ENCODE measurements at places on chromosomes 1 and 21.

DNA sequence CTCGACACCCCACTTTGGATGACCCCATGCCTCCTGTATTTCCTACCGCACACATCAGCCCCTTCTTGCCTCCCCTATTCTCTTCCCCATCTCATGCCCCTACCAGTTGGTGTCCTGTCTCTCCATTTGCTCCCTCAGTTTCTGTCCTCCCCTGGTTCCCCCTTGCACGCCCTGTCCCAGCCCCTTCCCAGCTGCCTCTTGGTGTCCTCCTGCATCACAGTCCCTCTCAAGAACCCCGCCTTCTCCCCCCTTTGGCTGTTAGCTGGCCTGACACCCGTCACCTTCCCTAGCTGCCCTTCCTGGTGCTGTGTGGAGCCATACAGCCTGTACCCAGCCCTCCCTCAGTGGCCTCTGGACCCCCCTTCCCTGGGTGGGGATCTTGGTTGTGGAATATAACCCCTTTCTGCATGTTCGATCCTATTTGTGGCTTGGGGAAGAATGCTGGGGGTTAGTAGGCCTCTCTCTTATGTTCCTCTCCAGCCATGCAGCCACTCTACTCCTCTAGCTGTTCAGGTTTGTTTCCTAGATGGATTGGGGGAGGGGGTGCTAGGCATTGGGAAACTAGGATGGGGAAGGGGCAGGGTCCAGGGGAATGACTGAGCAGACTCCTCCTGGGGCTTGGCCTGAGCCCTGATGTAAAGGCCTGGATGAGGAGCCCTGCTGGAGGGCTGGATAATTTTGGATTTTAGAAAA is 41.4 kb upstream of the NFASC start:
- no peak for DNase-seq

DNA sequence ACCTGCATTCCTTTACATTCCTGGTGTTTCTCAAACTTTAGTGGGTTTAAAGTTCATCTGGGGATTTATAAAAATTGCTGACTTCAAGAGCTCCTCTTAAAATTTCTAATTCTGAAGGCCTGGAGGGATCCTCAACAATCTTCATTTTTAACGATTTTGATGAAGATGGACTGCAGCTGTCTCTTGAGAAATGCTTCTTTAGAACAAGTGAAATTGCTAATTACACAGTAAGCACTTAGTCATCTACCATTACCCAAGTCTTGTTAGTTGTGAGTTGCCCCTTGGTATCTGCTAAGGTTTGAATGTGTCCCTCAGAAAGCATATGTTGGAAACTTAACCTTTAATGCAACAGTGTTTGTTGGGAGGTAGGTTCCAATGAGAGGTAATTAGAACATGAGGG is 163.7 kb downstream of the LTN1 start:
- no peak for DNase-seq

- DNase-seq = no peak
Measured at GRCh38 chr21:44531606-44532564, 8.1 kb downstream of the KRTAP10-1 start.

GRCh38 chr1:234488054-234489006 is 9.4 kb upstream of the TARBP1 start:
- DNase-seq = no peak

- no peak for DNase-seq
Measured at GRCh38 chr1:228653748-228654147, 81.5 kb upstream of the RHOU start.

DNA sequence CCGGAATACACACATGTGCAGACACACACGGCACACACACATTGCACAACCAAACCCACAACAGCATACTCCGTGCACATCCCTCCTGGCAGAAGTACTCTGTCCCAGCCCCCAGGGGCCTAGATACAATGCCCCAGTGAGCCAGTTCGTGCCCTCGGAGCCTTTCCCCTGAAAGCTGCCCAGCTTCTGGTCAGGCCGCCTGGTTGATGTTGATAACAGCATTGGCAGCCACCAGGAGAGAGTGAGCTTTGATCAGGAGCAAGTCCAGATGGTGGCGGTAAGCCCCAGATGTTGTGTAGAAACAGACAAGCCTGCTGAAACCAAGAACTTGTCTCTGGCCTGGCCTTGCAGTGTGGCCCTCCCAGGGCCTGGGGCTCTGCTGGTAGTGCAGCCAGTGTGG is 109.1 kb downstream of the GRIK3 start:
- no peak for DNase-seq

DNA sequence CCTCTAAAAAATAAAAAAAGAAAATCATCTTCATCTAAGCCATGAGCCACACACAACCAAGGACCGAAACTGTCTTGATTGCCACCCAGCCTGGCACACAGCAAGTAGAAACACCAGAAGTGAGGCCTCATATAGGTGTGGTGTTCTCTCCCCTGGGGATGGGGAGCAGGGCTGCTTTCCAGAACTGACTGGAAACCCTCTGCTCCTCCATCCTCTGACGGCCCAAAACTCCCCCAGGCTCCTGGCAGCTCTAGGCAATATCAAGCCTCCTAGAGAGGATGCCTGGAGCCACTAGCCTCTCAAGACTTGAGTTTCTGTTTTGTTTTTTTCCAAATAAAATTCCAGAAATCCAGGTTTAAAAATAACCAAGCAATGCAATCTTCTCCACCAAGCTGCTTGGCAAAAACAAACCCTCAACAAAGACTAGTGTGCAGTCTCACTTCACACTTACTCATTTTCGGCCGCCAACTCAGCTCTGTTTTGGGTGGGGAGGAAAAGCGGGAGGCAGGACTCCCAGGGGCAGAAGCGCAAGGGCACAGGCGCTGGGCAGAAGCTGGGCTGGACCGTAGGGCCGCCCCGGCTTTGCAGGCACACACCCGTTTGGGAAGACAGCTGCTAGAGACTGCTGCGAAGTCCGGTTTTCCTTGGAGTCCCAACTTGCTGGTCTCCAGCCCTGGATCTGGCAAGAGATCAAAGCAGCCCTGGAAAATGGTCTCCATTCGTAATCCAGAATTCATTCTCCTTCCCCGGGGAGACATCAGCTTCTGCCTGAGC is 78.2 kb upstream of the CAPZB start:
- DNase-seq = no peak

- no peak for DNase-seq
Measured at GRCh38 chr1:225651872-225652728, 823 bp downstream of the ENAH start.
